ENCODE measurements at places on chromosomes 12 and 14. TPM values are rescaled to one million over a fixed set of nuclear protein-coding genes. Genes with fewer than 3 reads are reported as not detected.
A peak's percentile ranks its signal among the peaks of the same experiment; 100 is the strongest.

DNA sequence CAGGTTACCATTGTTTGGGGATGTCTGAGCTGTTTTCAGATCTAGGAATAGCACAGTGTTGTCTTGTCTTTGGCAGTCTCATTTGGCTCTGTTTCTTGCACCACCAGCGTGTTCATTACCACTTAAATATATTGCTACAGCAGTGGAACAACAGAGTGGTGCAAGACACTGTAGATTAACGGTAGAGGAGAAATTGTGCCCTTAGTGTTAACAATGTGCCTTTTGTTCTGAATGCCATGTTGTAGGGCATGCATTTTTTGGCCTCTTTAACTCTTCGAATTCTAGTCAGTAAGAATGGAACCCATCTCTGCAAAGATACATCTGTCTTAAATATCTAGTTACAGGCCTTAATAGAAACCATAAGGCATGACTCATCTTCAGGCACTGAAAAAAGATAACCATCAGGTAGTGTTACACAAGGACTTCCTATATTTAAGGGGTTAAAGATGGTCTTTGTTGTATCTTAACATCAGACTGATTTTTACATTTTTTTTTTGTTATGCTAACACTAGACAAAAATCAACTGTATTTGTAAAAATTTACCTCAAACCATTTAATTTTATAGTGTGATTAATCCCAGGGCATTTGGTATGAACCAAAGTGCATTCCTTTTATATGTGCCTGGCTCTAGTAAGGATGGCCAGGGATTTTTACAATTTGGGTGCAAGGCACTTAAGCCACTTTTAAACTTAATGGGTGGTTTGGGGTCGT, 12.9 kb downstream of the DYRK2 start:
- DNase-seq, result no peak

- DNase-seq, result peak; percentile 43
Observed at GRCh38 chr14:75427482-75428229, at the start of gene JDP2. TSS of gene JDP2 (plus strand) at chr14:75428022. CDS start at chr14:75437921, 9,899 bp downstream.

- no peak for DNase-seq
Observed at GRCh38 chr14:79281244-79282152, 929.8 kb downstream of the DIO2 start.

- DNase-seq, result no peak
Observed at GRCh38 chr14:22838631-22839041, 2.3 kb downstream of the MMP14 start.

GRCh38 chr12:5548152-5548943, 116.4 kb downstream of the NTF3 start:
- DNase-seq, result no peak

- DNase-seq, result no peak
Observed at GRCh38 chr12:11069854-11070365, 7.8 kb upstream of the TAS2R46 start.

- no peak for DNase-seq
Observed at GRCh38 chr14:59337141-59337611, 128.0 kb downstream of the GPR135 start.

DNA sequence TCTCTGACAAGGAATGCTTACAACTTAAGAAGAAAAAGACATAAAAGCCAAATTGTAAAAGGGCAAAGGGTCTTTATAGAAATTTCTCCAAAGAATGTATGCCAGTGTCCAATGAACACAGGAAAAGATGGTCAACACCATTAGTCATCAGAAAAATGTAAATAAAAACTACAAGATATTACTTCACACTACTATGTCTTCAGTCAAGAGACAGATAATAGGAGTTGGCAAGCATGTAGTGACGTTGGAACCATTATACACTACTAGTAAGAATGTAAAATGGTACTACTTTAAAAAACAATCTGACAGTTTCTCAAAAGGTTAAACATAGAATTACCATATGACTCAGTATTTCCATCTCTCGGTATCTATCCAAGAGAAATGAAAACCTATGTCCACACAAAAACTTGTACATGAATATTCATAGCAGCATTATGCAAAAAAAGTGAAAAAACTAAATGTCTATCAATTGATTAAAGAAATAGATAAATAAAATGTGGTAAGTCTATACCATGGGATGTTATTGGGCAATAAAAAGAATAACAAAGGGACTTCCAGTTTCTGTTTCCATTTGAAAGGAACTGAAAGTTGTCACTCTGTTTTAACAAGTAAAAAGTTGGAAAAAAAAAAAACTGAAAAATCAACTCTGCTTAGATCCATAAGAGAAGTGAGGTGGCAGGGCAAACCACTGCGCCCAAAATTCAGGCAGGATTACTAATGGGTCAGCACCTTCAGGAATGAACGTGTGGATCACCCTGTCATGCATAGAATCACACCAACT, 69.8 kb downstream of the ALG10B start:
- no peak for DNase-seq

OR4E2 gene
- not detected for polyA plus RNA-seq

OR11H7 gene
- not detected for polyA plus RNA-seq

FSCB gene
- polyA plus RNA-seq, result not detected

CCDC197 gene
- polyA plus RNA-seq, result not detected

All from CD4-positive, CD25-positive, alpha-beta regulatory T cell (primary cell).